ENCODE measurements at places on chromosomes 5 and 9.

GRCh38 chr9:3916984-3917383, 382.9 kb downstream of the GLIS3 start:
- DNase-seq, result no peak

DNA sequence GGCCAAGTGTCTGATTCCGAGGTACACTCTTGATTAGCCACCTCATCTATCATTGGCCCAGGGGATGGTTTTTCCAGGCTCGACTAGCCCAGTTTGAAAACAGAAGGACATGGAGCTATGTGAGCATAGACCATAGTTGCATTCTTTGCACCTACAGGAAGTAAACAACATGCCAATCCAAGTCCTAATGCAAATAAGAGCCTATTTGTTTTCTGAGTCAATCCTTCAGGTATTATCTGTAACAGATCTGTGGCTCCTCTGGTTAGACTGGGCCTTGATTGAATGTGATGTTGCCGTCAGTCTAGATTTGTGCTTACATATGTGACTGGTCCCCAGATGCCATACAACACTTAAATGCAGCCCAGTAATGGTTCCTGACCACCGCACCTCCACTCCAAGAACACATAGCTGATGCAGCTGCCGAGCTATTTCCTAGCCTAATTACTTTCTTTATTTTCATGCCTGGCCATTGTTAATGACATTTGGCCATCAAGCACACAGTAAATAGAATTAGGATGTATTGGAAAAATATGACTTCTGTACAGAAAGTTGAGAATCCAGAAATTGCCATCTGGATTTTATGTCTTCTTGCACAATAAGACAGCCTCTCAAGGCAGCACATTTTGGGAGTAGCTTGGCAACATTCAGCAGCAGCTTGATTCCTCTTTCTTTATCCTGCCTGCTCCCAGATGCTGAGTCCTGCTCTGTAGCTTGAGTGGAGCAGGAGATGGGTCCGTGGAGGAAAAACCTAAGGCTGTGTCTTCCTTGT, 29.5 kb upstream of the ARHGAP26 start:
- DNase-seq, result no peak

GRCh38 chr9:130220352-130220751, 45.2 kb upstream of the HMCN2 start:
- DNase-seq, result no peak

- DNase-seq, result peak; percentile 60
Measured at GRCh38 chr5:96692441-96692840, 30.3 kb downstream of the CAST start.

GRCh38 chr5:4531756-4532704, 608.1 kb upstream of the ADAMTS16 start:
- no peak for DNase-seq

DNA sequence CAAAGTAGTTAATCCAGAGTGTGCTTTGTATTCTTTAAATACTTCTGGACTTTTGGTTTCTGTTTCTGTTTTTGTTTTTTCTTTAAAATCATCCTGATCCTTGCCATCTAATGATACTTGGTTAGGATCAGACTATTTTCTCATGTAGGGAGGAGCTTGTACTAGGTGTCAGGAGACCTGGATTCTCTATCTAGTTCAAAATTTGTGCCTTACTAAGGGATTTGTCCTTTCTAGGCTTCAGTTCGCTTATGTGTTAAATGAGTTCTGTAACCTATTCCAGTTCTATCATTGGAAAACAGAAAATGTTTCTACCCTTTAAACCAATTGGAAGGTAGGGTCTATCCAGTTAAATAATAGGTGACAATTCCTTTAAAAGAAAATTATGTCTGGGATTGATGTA, 3.3 kb upstream of the MEF2C start:
- peak; percentile 19 for DNase-seq

GRCh38 chr5:44398382-44398781, 9.2 kb upstream of the FGF10 start:
- no peak for DNase-seq

- no peak for DNase-seq
Measured at GRCh38 chr5:87735923-87736322, 323.2 kb upstream of the CCNH start.

GRCh38 chr5:110663525-110663924, 62.9 kb downstream of the TMEM232 start:
- DNase-seq, result no peak

- peak; percentile 7 for DNase-seq
Measured at GRCh38 chr9:83792746-83793145, 24.8 kb downstream of the GKAP1 start.

GRCh38 chr5:129241755-129242154, 147.2 kb downstream of the ISOC1 start:
- DNase-seq, result no peak

- peak; percentile 28 for DNase-seq
Measured at GRCh38 chr9:36729906-36730305, 157.2 kb downstream of the MELK start.

GRCh38 chr5:128826275-128826674, 139.0 kb upstream of the SLC27A6 start:
- no peak for DNase-seq

GRCh38 chr9:93039976-93040375, 18.5 kb upstream of the SUSD3 start:
- no peak for DNase-seq

- peak; percentile 10 for DNase-seq
Measured at GRCh38 chr5:123125962-123126732, 37.1 kb downstream of the PRDM6 start.

GRCh38 chr5:143966280-143966679, 154.3 kb downstream of the HMHB1 start:
- no peak for DNase-seq

- no peak for DNase-seq
Measured at GRCh38 chr5:57503433-57503832, 20.8 kb upstream of the ACTBL2 start.

- DNase-seq, result no peak
Measured at GRCh38 chr9:4769321-4770080, 23.2 kb upstream of the RCL1 start.

GRCh38 chr5:102867992-102868662, 113.0 kb downstream of the PAM start:
- no peak for DNase-seq

DNA sequence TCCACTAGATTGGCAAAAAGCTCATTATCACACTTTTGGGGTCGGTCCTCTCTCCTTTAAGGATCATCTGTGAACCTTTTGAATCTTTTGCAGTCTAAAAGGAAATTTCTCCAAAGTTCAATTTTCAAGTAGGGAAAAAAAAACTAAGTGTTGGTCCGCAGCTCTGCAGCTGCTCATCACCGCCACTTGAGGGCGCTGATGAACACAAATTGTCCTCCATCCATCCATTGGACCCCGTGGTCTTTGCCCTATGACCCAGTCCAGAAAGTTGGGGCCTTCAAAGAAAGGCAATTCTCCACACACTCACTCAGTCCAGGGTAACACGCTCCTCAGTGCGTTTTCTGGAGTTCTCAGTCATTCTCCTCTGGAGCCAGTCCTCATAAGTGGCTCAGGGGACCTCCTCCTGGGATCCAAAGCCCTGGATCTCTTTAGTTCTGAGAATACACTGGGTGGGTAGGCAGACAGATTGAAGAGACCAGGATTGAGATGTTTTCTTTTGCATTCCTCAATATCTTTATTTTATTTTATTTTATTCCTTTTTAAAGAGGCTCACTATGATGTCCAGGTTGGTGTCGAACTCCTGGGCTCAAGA, 63.6 kb upstream of the SLC28A3 start:
- DNase-seq, result no peak
